ENCODE measurements at places on chromosomes 12 and 14.

DNA sequence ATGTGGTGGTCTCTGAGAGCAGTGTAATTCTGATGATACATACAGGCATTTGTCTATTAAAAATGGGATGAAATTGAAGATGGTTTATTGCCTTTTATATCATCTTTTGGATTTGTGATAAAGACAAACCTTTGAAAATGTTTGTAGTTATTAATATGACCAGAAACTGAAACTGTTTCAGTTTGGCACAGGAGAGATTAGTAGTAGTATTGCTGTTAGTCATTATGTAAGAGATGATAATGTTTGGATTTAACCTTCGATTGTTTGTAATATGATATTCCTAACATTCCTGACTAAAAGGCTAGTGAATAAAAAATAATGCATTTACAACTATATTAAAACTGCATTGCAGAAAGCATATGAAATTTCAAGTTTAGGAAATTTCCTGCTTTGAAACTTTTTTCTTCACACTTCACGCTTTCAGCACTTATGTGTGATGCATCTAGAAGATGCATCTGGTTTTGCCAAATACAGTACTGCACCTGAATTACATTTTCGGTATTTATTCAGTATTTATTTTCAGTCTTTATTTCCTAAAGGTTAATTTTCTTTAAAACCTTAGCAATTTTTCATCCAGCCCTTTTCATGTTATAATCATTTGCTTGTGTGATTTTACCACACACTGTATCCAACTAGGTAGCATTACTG is 25.5 kb downstream of the ADIPOR2 start:
- no peak for DNase-seq

DNA sequence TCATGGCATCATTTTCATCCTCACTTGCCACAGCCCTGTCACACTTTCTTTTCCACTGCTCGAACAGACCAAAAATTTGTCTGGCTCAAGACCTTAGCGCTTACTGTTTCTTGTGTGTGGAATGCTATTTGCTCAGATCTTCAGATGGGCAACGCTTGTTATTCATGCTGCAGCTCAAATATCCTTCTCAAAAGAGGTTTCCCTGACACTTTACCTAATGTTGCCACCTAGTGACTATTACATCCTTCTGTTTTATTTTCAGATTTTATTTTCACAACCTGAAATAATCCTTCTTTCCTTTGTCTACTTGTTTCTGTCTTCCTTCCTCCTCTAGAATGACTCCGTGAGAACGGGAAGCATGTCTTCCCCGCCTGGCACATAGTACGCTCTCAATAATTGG is 5.6 kb downstream of the FBXO33 start:
- peak; percentile 37 for DNase-seq

DNA sequence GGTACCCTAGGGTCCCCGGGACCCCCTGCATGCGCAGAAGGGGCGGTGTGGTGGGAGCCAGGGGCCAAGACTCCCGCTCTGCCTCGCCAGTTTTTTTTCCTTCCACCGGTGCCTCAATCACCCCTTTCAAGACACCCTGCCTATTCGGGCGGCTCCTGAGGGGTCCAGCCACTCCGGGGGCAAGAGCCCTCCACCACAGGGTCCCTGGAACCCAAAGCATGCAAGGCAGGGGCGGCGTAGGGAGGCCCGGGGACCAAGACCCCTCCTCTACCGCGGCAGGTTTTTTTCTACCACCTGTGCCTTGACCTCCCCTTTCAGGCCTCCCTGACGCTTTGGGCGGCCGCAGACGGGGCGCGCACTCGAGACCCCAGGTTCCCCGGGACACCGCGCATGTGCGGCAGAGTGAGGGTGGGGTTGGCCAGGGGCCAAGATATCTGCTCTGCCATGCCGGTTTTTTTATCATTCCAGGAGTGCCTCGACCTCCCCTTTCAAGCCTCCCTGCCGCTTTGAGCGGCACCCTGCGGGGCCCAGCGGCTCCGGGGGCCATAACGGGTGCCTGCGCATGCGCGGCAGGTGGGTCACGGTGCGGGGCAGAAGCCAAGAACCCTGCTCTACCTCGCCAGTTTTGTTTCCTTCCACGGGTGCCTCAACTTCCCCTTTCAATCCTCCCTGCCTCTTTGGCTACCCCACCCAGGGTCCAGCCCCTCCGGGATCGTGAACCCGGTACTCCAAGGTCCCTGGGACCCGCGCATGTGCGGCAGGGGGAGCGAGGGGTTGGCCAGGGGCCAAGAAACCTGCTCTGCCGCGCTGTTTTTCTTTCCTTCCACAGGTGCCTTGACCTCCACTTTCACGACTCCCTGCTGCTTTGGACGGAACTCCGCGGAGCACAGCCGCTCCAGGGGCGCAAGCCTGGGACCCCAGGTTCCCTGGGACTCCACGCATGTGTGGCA is 328.1 kb downstream of the ALG10 start:
- DNase-seq, result no peak

- no peak for DNase-seq
Measured at GRCh38 chr14:61652526-61653262, 42.6 kb upstream of the HIF1A start.

DNA sequence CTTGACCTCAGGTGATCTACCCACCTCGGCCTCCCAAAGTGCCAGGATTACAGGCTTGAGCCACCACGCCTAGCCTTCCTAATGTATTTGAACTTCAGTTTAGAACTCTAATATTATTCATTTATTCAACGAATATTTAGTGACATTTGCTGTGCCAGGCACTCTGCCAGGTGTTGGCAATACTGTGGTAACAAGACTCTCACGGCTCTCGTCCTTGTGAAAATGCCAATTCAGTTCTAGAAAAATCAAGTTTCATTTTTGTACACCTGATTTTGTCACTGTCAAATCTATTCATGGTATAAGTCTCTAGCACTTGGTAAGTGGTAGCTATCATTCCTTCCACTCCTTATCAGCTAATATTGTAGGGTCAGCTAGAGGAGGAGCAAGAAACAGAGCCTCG is 6.3 kb upstream of the PWP1 start:
- DNase-seq, result no peak

DNA sequence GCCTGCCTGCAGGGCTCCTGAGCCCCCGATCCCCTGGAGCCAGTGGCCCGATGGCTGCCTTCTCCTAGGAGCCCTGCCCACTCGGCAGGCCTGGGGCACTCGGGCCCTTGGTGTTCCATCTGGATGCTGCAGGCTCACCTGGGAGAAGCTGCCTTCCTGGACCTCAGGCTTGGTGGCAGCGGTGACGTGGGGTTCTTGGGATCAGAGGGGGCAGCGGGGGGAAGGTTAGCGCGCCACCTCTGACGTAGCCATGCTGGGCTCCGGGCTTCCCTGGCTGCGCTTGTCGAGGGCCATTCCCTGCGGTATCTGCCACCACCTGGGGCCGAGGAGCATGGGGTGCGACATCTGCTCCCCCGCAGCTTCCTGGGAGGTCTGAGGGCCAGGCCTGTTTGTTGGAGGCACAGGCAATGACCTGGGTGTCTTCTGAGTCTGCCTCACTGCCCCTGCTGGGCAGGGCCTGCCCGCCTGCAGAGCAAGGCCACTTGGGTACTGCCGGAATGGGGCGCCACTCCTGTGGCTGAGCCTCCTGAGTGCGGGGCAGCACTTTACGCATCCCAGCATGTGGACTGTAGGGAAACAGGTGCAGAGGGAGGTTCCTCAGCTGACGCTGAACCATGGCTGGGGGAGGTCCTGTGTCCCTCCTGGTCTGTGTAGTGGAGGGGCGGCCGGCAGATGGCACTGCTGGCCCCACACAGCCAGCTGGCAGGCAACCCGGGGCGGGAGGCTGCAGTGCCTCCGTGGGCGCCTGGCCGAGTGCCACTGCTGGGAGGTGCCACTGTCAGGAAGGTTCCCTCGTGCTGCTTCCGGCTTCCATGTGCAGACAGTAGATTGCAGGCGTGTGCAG is 20.3 kb downstream of the MTA1 start:
- peak; percentile 94 for DNase-seq

DNA sequence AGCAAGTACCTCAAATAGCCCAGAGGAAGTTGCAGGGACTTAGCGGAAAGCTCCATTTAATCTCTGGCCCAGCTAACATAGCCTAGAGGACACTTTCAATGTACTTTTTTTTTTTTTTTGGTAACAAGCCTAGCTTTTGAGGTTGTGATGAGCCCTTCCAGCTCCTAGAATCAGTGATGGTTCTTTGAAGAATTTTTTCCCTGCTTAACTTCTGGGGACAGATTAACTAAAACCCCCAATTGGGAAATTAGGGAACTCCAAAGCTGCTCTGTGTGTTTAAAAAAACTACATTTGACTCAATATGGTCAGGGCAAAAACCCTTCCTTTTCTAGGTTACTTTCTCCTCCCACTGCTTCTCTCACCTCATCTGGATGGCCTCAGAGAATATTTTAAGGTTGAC is 23.9 kb upstream of the ITGA5 start:
- no peak for DNase-seq

- peak; percentile 2 for DNase-seq
Measured at GRCh38 chr12:18139989-18140596, 50.1 kb upstream of the RERGL start.

DNA sequence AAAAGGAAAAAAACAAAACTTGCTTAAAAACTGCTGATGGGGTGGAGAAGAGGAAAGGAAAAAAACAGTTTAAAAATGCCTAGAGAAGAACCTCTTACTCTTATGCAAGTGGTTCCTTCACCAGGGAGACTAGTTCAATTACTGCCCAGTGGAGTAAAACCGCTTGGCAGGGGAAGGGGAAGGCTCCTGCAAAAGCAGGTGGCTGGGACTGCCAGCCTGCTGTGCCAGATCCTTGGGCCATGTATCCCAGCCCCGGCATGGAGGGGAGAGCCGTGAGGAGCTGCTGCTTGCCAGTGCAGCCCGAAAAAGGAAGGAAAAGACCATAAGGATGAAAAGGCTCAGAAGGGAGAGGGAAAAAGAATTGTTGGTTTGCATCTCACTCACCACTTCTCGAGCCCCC is 123.0 kb downstream of the FSCB start:
- DNase-seq, result no peak

GRCh38 chr12:108302403-108303311 is 36.5 kb downstream of the CMKLR1 start:
- DNase-seq, result no peak

GRCh38 chr12:25269701-25270100 is 19.0 kb upstream of the KRAS start:
- no peak for DNase-seq

DNA sequence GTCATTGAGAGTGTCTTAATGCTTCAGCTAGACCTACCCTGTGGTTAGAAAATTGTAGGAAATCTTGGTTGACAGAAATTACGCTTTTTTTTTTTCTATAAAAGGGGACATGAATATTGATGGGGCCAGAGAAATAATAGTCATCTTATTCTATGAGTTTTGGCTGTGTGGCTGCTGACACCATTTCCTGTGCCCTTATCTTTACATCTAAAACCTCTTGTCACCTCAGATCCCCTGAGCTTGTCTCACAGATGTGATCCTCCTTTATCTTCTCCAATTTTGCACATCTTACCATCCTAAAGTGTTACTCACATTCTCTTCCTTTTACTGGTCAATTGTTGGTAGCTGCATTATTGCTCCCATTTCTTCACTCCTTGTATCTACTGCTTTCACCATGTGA is 36.1 kb downstream of the ASCL1 start:
- no peak for DNase-seq

DNA sequence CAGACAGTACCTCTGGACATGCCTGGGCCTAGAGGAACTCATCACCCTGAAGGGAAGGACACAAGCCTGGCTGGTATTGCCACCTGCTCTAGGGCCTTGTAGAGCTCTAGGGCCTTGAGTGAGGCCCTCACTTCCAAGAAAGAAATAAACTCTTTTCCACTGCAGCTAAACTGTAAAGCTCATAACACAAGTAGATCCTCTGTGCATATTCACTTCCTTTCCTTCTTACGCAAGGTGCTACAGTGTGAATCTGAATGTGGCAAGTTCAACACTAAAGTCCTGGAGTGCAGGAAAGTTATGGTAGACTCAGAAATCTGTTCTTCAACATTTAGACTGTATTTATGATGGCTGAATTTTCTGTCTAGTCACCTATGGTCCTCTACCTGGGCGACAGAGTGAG is 14.5 kb downstream of the RNASE3 start:
- no peak for DNase-seq

DNA sequence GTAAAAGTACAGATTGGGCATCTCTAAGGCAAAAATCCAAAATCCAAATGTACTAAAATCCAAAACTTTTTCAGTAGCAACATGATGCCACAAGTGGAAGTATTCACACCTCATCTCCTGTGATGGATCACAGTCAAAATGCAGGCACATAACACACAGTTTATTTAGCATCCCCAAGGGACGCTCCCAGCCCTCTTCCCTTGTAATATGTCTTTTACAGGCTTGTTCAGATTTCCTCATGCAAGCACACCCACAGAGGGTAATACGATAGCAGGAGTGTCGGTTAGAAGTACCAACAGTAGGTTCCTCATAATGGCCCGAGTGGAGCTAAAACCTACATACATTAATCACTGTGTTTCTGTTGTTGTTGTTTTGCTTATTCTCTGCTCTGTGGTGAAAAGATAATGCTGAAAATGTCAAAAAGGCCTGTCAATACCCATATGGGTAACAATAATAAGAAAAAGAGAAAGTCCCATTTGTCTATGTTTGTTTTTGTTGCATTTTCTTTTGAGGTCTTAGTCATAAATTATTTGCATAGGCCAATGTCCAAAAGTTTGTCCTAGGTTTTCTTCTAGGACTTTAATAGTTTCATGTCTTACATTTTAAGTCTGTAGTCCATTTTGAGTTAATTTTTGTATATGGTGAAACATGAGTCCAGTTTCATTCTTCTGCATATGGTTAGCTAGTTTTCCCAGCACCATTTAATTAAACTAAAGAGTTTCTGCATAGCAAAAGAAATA is 133.1 kb downstream of the LRIG3 start:
- no peak for DNase-seq

- DNase-seq, result no peak
Measured at GRCh38 chr14:104224131-104224505, 85.7 kb downstream of the KIF26A start.

DNA sequence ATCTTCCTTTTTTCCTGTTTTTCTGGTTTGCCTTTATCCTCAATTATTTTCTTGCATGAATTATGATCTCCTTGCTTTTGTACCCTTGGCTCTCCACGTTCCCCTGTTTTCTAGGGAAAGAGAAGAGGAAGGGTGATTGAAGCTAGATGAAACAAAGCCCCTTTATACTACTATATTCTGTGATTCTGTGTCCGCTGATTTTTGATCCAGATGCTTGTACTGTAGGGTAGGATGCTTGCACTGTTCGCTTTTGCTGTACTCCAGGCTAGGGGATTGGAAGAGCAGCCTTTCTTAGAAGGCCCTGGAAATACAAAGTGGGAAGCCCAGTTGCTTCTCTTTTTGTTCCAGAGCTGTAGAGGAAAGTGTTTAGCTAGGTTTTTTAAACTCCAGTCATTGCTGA is 35.1 kb upstream of the KLHDC2 start:
- no peak for DNase-seq

GRCh38 chr12:125193376-125194152 is 128.3 kb downstream of the AACS start:
- DNase-seq, result no peak

GRCh38 chr12:16608946-16609539 is 3.1 kb upstream of the LMO3 start:
- DNase-seq, result peak; percentile 37
